Sigmoid colon (tissue), 7 donors: ENCODE measurements at places on chromosomes 1 and 21. TPM values are rescaled to one million over a fixed set of nuclear protein-coding genes. Genes with fewer than 3 reads are reported as not detected.

CCDC17 gene
- 2.5 TPM for total RNA-seq

DNA sequence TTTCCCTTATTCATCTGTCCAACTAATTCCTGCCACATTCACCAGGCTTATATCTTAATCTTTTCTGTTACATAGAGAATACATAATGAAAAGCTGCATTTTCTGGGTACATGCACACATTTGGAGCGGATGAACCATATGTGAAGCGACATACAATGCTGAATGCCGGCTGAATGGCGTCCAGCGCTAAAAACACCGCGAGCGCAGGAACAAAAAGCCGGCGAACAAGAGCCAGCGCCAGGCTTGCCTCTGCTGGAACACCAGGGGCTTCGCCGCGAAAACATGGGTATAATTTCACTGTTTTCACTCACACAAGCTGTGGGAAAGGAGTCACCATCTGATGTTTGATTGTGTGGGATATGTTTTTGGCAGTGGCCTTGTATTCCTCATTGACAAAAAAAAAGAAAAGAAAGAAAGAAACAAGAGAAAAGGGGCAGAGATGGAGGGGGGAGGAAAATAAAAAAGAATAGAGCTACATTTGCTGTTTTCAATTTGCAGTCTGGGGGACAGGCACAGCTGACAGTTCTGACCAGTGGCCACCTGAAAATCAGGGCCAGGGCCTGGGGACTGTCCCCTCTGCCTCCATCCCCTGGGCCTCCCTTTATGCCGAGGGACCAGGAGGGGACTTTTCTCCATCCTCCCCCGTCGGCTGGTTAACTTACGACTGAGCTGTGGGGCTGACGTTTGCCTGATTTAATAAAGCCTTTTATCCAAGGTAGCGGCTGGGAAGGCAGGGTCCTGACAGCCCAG lies 70.2 kb upstream of the OLIG2 start:
- no peak for DNase-seq

DNA sequence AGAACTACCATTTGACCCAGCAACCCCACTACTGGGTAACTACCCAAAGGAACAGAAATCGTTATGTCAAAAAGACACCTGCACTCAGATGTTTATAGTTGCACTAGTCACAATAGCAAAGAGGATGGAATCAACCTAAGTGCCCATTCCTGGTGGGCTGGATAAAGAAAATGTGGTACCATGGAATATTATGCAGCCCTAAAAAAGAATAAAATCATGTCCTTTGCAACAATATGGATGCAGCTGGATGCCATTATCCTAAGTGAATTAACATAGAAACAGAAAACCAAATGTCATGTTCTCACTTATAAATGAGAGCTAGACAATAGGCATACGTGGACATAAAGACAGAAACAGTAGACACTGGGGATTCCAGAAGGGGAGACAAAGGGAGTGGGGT lies 32.5 kb upstream of the IRF2BP2 start:
- no peak for DNase-seq

TNFRSF1B gene
- 19.3 TPM for total RNA-seq

FAM177B gene
- 0.54 TPM for total RNA-seq

DCDC2B gene
- total RNA-seq = not detected
